Femur (tissue), 1 donor: ENCODE measurements at places on chromosomes 7 and 10.
A peak's percentile ranks its signal among the peaks of the same experiment; 100 is the strongest.

GRCh38 chr10:79561257-79561656 lies 1.1 kb upstream of the SFTPA2 start:
- DNase-seq: no peak

DNA sequence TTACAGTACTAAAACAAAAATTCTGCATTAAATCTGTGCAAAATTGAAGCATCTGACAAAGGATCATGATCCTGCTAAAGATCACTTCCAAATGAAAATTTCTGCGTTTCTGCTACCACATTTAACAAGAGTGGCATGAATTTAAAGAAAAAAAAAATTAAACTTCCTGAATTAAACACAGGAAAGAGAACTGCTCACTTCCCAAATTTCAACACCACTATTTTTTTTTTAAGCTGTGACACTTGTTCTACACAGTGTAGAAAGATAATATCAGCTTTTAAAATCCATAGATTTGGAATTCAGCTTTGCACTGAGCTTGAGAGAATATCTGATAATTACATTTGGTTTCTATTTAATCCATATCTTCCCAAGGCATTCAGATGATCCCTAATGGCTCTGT lies 73.6 kb downstream of the EPC1 start:
- no peak for DNase-seq

GRCh38 chr10:125344573-125345171 lies 184.3 kb upstream of the CTBP2 start:
- no peak for DNase-seq

DNA sequence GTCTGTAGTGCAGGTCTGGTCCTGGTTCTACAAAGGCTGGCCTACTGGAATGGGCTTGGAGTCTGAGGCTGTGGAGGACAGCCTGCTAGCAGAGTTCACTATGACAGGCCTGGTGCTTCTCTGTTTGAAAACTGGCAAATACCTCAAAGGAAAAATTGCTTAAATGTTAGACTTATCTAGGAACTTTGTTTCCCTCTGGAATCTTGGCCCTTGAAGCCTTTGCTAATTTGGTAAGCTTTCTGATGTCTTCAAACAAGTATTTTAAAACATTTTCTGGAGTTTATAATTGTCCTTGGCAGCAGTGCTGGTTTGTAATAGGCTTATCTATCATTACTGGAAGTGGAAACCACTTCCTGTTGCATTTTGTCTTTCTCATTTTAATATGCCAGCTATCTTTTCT lies 139.7 kb downstream of the TMEM26 start:
- no peak for DNase-seq

GRCh38 chr10:1411956-1412355 lies 325.4 kb downstream of the ADARB2 start:
- no peak for DNase-seq

GRCh38 chr10:69789164-69789576 lies 12.5 kb upstream of the COL13A1 start:
- DNase-seq: no peak

DNA sequence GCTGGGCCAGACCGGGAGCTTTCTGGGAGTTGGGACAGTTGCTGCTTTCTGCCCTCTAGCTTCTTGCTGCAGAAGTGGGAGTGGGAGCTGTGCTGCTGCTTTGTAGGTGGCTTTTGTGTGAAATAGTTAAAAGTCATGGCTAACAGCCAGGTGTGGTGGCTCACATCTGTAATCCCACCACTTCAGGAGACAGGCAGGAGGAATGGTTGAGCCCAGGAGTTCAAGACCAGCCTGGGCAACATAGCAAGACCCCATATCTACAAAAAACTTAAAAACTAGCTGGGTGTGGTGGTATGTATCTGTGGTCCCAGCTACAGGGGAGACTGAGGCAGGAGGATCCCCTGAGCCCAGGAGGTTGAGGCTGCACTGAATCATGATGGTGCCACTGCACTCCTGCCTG lies 13.7 kb downstream of the TACR2 start:
- DNase-seq: no peak

GRCh38 chr10:113431398-113432160 lies 121.3 kb upstream of the HABP2 start:
- peak; percentile 92 for DNase-seq

DNA sequence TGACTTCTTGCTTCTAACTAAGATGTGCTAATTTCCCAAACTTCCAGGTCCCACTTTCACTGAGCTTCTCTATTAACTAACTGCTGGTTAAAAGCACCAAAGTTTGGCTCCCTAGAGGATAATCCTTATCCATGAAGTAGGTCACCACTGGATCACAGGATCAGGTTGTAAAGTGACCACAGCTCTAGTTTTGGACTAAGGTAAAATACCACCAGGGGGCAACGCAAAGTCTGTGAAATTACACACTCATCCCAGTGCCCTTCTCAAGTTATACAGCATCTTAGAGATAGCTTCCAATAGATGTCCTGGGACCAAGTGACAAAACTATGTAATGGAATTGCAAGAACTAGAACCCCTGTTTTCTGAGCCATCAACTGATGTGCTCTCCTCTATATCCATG lies 116.4 kb upstream of the ASAH2 start:
- DNase-seq: no peak

GRCh38 chr7:25117226-25118047 lies 7.6 kb downstream of the CYCS start:
- DNase-seq: no peak
